Jurkat, Clone E6-1 (cell line): ENCODE measurements at places on chromosomes 4 and X.

DNA sequence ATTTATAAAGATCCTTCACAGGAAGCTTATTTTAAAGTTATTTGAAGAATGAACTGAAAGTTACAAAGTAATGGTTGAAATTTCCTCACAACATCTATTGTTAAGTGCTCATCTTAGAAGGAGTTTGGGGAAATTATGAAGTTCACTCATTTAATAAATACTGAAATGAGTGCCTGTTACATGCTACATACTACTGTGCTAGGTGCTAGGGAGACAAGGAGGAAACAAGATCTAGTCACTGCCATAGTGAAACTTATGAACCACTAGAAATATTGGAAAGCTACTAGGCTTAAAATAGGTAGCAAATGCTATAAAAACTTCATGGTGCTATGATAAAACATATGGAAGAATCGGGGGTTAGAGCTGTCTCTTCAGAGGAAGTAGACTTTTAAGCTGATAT, 97.1 kb downstream of the JADE1 start:
- no peak for DNase-seq

- peak; percentile 72 for DNase-seq
Observed at GRCh38 chrX:154398668-154399526, 720 bp downstream of the RPL10 start.

- DNase-seq, result no peak
Observed at GRCh38 chr4:93303440-93303839, 525.1 kb upstream of the ATOH1 start.

DNA sequence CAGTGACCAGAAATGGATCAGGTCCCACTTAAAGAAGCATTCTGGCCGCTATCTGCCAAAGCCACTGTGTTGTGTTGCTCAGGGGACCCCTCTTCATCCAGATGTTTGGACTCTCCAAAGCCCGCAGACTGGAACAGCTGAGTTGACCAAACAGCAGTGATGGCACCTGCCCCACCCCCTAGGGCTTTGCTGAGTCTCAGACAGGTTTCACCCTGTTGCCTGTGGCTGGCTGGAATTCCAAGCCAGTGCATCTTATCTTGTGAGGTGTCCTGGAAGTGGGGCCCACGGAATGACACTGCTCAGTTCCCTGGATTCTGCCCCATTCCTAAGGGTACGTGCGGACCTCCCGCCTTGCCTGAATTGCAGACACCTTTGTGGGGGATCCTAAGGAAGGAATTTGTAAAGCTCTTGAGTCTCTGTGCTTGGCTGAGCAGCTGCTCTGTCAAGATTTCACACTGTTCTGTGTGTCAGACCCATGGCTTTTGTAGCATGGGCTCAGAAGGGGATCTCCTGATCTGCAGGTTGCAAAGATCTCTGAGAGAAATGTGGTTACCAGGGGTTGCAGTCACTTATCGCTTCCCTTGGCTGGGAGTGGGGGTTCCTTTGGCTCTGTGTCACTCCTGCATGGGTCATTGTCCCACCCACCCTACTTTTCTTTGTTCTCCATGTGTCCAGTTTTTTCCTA, 1707.9 kb upstream of the PCDH10 start:
- DNase-seq, result no peak

- no peak for DNase-seq
Observed at GRCh38 chr4:71126719-71127118, 133.3 kb downstream of the DCK start.

GRCh38 chrX:155070975-155071693, at the start of the genes BRCC3, CMC4 and MTCP1:
Gene BRCC3, plus strand, starts transcription at chrX:155071508. Its CDS starts 20 bp downstream, at chrX:155071528.
Gene CMC4, minus strand, starts transcription at chrX:155071136. Its CDS starts 7,113 bp downstream, at chrX:155064023.
Gene MTCP1, minus strand, starts transcription at chrX:155071136. Its CDS starts 5,126 bp downstream, at chrX:155066010.
- DNase-seq, result peak; percentile 67

DNA sequence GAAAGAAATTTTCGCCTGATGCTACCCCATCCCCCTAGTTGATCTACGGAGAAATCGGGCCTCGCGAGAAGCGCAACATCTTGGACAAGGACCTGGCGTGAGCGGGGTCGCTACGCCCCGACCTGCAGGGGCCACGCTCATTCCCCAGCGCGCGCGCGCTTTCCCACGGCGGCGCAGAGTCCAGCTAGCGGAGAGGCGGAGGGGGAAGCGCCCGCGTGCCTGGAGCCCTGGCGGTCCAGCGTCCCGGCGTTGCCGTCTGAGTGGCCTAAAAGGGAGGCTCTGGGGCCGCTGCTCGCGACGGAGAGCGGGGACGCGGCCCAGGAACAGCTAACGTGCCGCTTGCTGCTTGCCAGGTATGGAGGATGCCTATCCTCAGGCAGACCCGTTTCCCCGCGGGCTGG, 6.0 kb upstream of the SOX3 start:
- DNase-seq, result no peak

GRCh38 chr4:57966987-57967760, 857.0 kb upstream of the IGFBP7 start:
- no peak for DNase-seq

DNA sequence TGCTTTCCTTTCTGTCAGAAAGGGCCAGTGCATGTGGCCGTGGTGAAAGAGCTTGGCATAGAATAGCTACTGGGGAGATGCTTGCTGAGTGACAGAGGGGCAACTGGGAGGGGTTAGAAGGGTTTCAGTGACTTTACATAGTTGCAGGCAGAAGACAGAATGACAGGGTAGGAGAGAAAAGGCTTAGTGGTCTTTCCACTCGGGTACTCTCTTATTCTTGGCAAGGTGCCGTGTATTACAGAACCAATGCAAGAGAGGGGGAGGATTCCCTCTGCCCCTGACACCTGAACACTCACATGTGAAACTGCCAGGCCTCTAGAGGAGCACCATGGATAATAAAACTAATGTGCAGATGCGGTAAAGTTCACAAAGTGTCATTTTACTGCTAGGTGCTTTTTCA, 228.2 kb downstream of the MGST2 start:
- no peak for DNase-seq

GRCh38 chr4:176818531-176818930, 25.8 kb upstream of the VEGFC start:
- DNase-seq, result no peak

DNA sequence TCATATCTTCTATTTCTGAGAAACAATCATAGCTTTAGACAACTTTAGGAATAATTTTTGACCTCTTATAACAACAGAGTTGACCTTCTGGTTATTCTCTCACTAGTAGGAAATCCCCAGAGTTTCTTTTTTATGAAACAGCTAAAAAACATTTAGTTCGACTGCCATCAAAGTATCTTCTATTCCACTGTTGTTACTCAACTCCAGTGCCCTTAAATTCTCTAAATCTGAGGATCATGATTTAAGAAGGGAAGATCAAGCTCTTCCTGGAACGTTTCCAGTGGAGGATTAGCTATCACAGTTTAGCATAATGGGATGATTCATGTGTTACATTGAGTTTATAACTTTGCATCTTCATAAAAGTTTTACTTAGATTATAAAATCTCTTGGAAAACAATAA, 134.9 kb upstream of the VEGFC start:
- no peak for DNase-seq

DNA sequence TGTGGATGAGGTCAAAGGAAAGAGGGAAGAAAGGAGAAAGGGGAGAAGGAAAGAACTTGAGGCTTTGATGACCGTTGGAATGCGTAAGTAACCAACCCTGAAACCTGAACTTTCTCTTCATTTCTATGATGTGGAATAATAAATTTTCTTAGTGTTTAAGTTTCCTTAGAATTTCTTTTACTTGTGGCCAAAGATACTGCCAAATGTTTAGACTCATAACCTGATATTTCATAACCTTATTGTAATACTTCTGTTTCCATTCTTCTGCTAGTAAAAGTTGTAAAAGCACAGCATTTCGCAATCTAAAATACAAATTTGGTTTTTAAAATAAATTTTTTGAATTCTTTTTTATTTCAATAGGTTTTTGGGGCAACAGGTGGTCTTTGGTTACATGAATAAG, 258.5 kb upstream of the GIMD1 start:
- no peak for DNase-seq

GRCh38 chr4:184420402-184420801, 53.9 kb downstream of the IRF2 start:
- DNase-seq, result no peak

- no peak for DNase-seq
Observed at GRCh38 chrX:21757960-21758359, at the start of gene SMPX. Gene SMPX, minus strand, starts transcription at chrX:21758116. Its CDS starts 3,826 bp downstream, at chrX:21754290.

DNA sequence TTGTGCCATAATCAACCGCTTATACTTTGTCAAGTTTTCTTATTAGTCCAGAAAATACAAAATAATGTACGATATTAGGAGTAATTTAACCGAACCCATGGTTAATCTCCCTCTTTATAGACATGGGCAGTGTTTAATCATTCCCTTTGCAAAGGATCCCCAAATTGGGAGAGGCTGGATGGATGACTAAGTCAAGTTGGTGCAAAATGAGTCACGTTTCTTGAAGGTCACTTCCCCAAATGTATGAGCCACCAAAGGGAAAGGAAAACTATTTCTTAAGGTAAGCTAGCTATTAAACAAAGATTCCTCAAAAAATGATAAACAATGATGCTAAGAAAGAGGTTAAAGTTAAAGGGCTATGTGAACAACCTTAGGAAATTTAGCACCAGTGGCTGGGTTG, 17.5 kb downstream of the MAML3 start:
- DNase-seq, result no peak

GRCh38 chr4:82677327-82677726, 115.5 kb upstream of the TMEM150C start:
- no peak for DNase-seq

GRCh38 chr4:144174401-144175067, 34.0 kb upstream of the GYPA start:
- peak; percentile 77 for DNase-seq

DNA sequence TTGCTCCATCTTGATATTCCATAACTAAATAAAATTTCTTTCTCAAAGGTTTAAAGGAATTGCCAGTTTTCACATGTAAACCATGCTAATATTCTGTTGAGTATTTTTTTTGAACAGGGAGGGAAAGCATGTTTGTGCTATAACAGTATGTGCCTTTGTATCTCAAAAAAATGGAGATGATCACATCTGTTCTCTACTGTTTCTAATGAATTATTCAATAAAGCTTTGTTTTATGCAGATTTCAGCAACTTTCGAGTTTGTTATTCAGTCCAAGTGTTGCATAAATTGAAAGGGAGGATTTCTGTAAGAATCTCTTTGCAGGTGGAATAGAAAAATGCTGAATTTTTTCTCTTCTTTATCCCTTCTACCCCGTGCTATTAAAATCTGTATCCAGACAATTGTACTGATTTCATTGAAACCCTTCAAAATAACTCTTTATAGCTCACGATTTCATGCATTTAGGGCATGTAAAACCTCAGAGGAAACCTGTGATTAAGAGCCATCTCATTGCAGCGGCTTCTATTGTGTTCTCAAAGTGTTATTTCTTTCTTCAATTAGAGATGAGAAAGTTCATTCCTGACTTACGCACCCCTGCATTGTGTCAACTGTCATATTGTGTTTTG, 42.1 kb downstream of the NEIL3 start:
- DNase-seq, result no peak

- DNase-seq, result no peak
Observed at GRCh38 chr4:118360106-118360505, 7.3 kb upstream of the PRSS12 start.

- no peak for DNase-seq
Observed at GRCh38 chrX:39928704-39929378, 168.9 kb downstream of the BCOR start.

DNA sequence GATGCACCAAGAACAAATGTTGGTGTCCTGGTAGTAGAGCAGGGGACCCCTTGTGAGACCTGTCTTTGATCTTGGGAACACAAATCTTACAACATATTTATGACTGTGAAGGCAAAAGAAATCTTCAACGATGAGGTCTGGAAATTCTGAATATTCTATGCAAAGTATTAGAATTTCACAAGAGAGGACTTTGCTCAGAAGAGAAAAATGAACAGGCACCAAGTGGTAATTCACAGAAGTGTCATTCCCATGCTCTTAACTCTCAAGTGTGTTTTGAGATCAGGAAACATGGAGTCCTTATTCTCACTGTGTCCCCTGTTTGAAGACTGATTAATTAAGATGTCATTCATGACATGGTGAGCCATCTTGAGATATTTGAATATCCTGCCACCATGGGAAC, 52.5 kb downstream of the COQ2 start:
- DNase-seq, result no peak

DNA sequence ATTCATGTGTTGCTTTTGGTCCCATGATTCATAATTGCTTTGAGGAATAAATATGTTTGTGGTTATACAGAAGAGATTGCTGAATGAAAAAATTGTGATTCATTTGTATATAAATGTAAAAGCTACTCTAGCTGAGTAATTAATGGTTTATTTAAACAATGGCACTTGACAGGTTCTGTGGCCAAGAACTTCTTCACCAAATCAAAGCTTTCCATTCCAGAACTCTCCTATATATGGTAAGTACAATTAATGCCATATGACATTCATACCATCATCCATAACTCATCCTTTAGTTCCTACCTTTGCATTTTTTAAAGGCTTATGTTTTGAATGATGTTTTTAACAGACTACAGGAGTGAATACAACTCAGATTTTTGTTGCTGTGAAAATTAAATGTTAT, 105.8 kb downstream of the REPS2 start:
- no peak for DNase-seq

DNA sequence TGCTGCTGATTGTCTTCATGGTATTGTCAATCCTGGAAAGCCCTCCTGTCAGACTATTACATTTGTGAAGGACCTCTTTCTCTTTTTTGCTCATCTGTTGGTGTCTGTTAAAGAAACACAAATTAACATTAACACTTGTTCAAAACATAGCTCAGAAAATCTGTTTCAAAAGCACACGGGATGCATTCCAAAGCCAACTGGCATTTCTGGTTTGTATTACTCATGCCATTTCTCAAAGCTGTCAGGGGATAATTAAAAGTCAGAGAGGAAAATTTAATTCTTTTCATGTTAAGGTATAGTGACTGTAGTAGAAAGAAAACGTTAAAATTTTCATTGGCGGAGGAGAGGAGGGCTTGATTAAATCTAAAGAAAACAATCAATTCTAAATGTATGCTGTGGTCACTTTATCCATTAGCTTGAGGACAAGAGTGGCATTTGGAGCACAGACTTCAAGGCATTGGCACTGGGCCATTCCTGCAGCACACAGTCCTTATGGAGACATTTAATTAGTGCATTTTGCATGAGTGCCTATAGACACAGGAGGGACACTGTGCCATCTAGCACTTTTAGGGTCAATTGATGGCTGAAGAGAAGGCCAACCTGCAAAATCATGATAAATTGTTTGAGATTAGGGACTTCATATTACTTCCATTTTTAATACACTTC, 21.2 kb upstream of the GLRA2 start:
- no peak for DNase-seq

DNA sequence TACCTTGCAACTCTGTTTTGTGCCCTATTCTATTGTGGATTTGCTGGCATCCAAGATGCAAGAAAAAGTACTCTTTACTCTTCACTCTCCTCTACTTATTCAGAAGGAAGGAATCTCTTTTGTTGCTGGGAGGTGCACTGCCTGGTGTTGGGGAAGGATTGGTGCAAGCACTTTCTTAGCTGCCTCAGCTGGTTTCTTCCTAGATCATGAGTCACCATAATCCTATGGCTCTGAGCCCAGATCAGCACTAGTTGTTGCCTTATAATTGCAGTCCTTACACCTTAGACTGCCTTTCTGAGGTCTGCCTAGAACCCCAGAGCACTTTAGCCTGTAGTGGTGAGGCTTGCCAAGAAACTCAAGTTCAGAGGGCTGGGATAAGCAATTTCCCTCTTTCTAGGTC, 37.0 kb upstream of the CT83 start:
- DNase-seq, result no peak
